ENCODE measurements at places on chromosomes 1 and 21.
A peak's percentile ranks its signal among the peaks of the same experiment; 100 is the strongest.

DNA sequence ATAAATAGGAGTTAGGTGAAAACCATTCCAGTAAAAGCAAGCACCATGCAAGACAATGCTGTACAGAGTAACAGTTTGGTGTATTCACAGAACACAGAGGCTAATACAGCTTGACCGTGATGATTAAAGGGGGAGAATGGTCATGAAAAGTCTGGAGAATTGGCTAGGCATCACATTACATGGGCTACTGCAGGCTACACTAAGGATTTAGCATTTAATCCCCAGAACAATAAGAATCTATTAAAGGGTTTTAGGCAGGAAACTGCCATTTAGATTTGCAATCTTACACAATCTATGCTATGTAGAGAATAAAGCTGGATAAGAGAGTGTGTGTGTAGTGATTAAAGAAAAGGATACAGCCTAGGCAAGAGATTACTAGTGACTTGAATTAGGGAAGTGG, 30.6 kb downstream of the HFM1 start:
- no peak for DNase-seq

GRCh38 chr1:53485478-53486394, 26.5 kb downstream of the DMRTB1 start:
- DNase-seq, result peak; percentile 77

DNA sequence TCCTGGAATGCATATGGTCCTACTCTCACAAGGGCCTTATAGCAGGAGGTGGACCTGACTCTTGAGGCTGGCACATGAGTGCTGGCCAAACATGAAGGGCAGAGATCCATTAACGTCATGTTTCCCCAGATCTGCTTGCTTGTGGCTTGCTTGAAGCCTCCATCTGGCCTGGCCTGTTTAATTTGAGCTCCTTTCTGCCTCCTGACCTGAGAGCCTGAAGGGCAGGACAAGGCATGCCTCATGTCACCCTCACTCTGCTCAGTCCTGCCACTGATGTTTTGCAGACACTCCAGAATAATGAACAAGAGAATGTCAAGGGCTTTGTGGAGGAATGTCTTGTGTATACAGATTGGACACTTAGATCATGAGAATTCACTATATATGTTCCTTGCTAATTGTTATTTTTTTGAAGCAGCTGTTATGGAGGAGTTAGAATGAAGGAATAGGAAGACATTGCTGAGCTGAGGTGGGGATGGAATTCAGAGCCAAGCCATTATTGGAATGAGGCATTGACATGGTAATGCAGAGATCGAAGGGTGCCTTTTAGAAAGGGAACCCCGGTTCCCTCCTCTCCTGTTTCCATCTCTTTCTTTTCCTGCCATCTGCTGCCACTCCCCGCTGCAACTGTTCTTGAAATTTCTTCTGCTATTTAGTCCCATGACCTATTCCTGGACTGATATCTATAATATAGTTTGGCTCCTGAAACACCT, 457.0 kb upstream of the PROX1 start:
- DNase-seq, result no peak

DNA sequence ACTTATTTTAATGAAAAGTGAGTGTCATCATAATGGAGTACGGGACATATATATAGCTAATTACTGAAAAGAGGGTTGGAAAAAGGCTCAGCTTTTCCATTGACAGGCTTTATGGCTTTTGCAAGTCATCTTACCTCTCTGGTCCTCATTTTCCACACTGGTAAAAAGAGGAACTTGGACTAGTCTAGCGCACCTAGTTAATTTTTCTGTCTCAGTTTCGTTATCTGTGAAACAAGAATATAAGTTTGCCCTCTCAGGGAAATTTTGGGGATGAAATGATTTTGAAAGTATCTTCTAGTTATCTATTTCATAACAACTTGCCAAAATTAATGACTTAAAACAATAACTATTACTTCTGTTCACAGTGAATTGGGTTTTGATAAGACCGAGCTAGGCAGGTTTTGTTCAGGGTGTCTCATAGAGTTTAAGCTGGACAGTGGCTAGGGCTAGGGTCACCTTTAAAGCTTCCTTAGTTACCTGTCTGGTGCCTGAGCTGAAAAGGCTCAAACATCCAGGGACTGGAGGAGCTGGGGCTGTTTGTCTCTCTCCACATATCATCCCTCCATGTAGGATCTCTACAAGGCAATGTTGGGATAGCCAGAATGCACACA, 91.7 kb downstream of the TYW3 start:
- no peak for DNase-seq

- DNase-seq, result no peak
These were observed 21.8 kb downstream of the RXRG start for GRCh38 chr1:165423136-165423535.

GRCh38 chr1:44810101-44810761, 1.9 kb downstream of the BTBD19 start:
- DNase-seq, result no peak

DNA sequence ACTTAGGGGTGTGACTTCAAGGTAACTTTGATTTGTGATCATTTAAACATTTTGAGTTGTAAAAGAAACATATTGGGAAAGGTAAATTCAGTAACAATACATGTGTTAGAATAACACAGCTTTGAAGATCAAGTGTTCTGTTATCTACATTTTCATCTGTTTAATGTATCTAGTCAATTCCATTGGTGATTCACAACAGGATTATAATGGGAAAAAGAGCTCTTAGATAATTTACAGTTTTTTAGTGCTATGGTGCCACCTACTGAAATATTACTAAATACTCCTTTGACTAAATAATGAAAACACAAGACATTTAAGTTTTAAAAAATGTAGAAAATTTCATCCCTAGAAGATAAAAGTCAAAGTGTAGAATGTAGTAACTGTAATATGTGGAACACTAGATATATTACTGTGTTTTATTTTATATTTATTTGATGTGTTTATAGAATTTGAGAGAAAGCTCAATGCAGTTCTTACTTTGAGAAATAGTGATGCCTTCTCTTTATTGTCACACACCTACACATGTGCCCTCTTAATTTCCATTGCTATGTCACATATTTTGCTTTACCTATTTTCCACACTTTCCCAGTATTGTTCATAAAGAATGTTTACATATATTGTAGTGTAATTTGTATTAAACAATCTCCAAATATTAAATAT, 47.4 kb downstream of the PTPRC start:
- peak; percentile 53 for DNase-seq

DNA sequence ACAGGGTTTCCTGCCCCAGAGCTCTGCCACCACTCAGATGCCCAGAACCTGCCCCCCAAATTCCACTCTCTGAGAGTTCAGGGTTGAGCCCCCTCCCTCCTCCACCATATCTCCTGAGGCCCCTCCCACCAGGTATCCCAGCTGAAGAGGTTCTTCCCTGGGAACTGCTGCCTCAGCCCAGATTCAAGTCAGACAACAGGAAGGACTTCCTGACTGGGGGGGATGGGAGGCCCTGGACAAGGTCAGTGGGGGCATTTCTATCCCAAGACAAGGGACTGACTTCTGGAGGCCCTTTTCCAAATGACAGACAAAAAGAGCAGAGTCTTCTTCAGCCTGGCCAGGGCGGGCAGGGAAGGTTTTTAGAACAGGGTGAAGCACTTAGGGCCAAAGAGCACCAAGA, 24.1 kb upstream of the TENT5B start:
- DNase-seq, result no peak

DNA sequence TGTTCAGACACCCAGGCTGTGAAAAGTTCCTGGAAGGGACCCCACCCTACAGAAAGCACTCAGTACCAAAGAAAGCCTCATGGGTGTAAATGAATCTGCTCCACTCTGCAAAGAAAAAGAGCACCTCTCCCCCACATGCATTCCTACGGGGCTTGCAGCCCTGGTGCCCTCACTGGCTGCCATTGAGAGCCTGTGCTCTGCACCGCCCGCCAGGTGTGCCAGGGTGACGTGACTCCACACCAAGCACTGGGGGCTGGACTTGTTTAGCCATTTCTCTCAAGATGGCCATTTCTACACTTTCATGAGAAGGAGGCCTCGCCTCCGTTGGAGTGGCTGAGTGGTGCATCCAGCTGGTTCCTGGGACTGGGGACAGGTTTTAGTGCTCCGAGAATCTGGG, 380.5 kb upstream of the VAMP3 start:
- DNase-seq, result no peak

DNA sequence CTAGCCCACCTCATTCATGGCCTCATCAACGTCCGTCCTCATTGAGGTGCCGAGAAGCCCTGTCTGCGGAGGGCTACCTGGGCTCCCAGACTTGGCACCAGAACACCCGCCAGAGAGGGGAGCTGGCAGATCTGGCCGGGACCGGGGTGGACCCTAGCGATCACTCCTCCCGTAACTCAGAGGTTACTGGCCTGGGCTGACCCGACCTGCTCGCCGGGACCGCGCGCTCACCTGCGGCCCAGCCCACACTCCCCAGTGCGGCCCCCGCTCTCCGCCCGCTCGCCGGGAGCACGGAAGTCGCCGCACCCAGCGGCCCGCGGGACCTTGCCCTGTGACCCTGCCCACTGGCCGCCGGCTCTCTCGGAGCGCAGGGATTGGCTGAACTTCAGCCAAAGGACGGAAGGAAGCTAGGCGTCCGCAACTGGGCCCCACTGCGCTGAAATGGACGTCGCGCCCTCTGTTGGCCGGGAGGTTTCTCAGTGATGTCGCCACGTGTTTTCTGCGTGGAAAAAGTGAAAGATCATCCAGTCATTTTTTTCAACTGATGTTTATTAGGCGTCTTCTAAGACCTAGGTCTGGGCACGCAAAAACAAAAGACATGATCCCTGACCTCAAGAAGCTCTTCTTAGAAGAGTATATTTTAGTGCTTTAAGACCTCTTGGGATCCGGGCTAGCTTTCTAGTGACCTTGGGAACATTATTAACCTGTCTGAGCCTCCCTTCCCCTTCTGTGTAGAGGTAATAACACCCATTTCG, at the start of gene SMIM12:
Gene SMIM12, minus strand, starts transcription at position 304 of the 755 bp plus-strand sequence. CDS start 3,772 bp downstream, outside the sequence.
- DNase-seq, result peak; percentile 94

GRCh38 chr1:163897412-163898155, 575.8 kb downstream of the NUF2 start:
- peak; percentile 9 for DNase-seq

GRCh38 chr1:207644166-207644851, 624 bp upstream of the CR1L start:
- DNase-seq, result no peak

Data from SK-MEL-5 (cell line).